Right ventricle myocardium superior (tissue), 1 donor: ENCODE measurements at places on chromosomes 12 and 14.
A peak's percentile ranks its signal among the peaks of the same experiment; 100 is the strongest.

DNA sequence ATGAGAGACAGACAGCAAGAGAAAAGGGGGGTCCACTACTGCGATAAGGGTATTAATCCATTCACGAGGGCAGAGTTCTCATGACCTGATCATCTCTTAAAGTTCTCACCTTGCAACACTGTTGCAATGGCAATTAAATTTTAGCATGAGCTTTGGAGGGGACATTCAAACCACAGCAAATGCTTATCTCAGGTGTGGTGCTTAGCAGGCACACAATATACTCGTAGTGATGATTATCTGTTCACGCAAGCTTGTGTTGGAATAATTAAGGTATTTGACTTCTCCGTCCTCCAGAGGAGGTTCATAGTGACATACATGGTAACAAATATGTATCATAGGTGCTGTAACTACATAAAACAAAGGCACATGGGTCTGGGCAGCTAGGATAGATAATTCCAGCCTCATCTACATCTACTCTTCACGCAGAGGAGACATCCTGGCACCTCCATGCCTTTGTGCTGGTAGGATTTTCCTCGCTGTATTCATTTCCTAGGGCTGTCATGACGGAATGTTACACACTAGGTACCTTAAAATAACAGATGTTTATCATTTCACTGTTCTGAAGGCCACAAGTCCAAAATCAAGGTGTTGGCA is 221.2 kb downstream of the RBM19 start:
- no peak for DNase-seq

- peak; percentile 44 for DNase-seq
These were observed 890 bp downstream of the AVPR1A start for GRCh38 chr12:63149909-63150712.

DNA sequence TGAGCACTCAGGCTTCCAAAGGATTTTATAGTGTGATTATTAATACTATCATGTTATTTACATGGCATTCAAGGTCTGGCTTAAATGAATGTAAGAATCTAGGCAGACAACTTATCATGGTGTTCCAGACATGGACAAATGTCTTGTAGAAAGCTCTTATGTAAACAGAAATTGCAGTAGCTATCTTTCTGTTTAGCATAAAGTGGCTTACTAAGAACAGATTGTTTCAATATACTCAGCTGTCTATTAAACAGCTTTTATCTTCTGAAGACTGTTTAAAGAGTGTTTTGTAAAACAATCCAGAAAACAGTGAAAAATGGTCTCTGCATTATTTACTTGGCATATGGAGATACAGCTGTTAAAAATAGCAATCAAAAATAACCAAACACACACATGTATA is 1061.8 kb upstream of the SEL1L start:
- DNase-seq = no peak

DNA sequence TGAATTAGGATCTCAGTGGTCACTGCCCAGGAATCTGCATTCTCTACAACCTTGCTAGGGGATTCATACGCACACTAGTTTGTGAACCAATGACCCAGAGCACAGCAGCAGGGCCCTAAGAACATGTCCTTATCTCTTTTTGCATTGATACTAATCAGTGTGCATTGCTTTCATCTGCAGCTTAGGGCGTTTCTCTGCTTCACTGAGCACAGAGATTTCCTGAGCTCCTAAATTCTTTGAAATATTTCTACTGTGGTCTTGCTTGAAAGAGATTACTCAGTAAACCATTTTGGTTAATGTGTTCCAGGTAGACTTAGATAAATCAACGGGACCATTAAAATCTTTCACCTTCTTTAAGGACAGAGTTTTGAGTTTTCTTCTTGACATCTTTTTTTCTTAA is 351.3 kb upstream of the KITLG start:
- no peak for DNase-seq

- no peak for DNase-seq
These were observed 22.5 kb downstream of the SINHCAF start for GRCh38 chr12:31303466-31303865.

DNA sequence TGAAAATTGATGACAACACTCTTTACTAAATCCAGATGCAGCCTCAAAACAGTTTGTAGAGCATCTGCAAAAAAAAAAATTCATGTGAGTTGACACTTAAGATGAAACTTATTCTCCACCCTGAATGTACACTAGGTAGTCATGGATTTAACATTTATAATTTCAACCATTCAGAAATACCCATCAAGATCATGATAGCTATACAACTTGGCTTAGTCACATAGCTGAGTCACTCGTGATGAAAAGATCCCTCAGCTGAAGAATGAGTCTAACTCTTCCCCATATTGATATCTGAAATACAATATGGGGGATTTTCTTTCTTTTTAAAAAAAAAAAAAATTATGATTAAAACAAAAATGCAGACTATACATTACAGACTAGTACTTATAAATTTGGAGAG is 104.8 kb upstream of the PLEKHG7 start:
- DNase-seq = no peak

DNA sequence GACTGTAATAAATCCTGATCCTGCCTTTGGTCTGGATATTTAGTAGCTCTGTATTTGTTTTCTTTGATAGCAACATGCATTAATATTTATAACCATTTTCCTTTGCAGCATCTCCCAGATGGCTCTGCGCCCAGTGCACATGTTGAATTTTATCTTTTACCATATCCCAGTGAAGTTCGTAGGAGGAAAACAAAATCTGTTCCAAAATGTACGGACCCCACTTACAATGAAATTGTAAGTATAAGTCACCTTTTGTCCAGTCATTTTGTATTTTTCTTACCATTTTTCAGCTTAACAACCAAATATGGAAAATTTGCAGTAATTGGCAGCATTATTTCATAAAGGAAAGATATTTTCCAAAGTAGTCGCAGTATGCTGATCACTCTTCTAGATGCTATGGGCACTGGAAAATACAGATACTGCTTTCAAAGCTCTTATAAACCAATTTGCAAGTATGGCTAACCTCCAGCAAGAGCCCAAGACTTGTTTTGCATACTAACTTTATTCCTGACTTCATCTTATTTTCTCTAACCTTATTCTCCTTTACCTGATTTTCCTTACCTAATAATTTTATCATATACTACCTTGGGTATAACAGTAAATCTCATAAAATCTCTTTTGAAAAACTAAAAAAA is 97.4 kb downstream of the PLCZ1 start:
- DNase-seq = no peak

DNA sequence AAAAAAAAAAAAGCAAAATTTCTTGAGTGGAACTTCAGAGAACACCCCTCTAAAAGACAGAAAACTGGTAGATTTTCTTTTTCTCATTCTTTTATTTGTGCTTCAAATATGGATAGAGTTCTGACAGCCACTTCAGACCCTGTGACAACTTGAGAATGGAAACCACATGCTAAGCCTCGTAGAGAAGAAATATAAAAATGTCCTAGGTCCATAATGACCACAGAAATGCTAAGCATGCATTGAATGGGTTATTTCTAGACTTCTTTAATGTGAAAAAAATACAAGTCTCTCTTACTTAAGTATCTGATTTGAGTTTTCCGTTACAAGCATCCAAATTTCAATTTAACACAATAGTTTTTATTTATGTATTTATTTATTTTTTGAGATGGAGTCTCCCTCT is 28.3 kb upstream of the DIO2 start:
- DNase-seq = no peak

GRCh38 chr12:123747309-123747708 is 14.8 kb upstream of the DNAH10 start:
- no peak for DNase-seq

DNA sequence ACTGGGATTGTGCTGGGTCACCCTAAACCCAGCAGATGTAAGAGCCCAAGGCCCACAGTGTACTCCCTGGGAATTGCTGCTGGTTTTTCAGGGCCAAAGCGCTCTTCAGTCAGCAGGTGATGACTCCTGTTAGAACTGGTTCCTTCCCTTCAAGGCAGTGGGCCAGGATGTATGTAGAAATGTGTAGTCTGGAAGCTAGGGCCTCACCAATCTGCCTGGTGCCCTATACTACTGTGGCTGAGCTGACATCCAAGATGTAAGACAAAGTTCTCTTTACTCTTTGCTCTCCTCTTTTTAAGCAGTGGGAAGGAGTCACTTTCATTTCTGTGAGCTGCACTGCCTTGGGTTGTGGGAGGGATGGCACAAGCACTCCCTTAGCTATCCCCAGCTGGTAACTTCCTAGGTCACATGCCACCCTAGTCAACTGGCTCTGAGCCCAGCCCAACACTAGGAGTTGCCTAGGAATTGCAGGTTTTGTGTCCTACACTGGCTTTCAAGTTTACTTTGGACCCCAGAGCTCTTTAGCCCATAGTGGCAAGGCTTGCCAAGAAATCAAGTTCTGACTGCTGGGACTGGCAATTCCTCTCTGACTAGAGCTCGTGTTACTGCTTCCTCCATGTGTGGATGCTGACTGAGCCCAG is 249.2 kb downstream of the C12orf50 start:
- no peak for DNase-seq

DNA sequence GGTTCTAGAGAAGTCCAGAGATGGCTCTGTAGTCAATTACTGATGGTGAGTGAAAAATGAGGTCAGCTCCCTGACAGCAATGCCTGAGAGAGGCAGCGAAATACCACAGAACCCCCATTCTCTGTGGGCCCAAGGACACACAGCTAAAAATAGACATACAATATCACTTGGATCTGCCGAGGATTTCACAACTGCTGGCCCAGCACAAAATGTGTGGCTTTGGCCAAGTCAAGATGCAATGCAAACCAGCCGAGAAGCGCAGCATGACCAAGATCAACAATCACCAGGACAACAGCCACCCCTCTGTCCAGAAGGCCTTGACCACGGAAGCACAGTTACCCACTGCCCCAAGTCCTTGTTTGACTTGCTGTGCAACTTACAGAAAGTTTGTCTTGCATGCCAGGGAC is 52.2 kb downstream of the CKAP4 start:
- DNase-seq = peak; percentile 77

- no peak for DNase-seq
These were observed 42.3 kb downstream of the EFCAB11 start for GRCh38 chr14:89912221-89912620.

DNA sequence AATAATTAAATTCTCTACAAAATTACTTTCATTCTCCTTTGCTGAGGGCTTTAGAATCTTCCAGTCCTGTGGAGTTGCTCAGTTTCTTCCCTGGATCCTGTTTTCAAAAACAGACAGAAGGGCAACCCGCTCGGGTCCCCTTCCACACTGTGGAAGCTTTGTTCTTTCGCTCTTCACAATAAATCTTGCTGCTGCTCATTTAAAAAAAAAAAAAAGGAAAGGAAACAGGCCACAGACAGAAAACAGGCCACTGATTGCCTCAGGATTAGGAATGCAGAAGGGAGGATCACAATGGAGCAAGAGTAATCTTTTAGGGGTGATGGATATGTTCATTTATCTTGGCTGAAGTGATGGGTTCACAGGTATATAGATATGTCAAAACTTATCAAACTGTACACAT is 29.5 kb upstream of the HIGD1C start:
- no peak for DNase-seq

DNA sequence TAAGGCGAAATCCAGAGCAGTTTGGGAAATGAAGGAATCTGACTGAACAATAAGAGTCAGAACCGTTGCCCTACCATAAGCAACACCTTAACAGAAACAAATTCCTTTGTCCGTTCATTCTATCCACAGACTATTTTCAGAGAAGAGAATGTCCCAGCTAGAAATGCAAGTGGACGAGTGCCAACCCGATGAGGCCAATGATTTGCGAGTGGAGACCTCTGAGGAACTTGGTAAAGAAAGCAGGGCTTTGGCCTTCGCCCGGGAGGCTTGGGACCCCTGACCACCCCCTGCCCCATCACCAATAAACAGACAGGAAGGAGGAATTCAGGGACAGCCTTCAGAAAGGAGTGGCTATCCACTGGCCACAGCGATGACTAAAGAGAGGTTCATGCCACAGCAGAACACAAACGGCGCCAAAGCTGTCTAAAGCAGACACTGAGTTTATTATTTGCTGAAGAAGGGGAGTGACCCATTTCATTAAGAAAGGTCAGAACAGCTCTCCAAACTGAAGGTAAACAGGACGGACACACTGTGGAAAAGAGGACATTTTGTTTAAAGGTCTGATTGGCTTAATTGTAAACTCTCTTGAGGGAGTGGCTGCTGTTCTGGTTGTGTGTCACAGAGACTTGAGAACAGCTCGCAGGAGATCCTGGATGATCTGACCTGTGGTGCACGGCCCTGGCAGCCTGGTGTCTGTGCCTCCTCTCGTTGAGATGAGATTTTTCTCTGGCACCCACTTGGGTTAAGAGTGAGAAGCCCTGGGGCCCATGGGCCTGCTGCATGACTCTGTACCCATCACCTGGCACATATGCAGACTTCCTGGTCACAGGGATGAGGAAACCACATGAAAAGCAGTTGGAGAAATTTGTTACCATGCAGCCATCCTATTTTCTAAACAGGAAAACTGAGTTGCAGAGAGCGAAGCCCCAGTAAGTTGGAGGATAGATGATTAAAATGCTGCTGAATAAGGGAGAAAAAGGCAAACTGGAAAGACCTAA is 142.0 kb upstream of the PZP start:
- no peak for DNase-seq

DNA sequence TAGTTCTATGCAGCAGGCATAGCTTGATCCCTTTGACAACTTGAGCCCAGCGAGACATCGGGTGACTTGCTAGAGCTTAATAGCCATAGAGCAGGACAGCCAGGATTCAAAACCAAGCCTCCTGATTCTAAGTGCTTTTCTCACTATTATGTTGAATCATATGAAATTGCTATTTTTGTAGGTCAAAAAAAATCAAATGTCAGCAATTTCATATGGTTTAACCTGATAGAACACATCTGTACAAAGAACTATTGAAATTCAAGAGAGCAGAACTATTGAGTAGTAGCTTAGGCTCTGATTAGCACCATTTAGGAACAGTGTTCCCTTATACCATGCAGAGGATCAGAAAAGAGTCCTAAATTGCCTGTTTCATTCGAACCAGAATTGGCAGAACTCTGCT is 132.0 kb downstream of the EMP1 start:
- no peak for DNase-seq

- no peak for DNase-seq
These were observed 544 bp upstream of the TDP1 start for GRCh38 chr14:89955022-89955744.

- no peak for DNase-seq
These were observed 174.6 kb downstream of the STXBP6 start for GRCh38 chr14:24875203-24875838.

- DNase-seq = no peak
These were observed 36.5 kb downstream of the LRIG3 start for GRCh38 chr12:58883576-58884334.

DNA sequence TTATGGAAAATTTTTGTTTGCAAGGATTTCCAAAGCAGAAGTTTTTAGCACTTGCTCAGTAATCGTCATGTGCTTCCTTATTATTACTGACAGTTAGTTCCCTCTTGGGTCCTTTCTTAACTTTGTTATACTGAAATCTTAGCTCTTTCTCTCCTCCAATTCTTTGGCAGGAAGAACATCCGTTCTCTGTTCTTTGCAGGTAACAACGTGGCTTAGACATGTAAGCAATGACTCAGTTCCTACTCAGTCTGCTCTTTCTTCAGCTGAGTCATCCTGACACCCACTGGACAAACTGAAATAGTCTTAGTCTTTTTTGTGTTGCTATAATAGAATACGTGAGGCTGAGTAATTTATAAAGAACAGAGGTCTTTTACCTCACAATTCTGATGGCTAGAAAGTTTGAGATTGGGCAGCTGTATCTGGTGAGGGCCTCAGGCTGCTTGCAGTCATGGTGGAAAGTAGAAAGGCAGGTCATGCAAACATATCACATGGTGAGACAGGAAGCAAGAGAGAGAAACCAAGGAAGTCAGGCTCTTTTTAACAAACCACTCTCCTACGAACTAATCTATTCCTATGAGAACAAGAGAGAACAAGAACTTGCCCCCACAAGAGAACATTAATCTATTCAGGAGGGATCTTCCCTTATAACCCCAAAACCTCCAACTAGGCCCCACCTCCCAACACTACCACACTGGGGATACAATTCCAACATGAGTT is 49.2 kb downstream of the TESPA1 start:
- no peak for DNase-seq
